Stimulated activated CD4-positive, alpha-beta T cell treated with anti-CD3 and anti-CD28 coated beads, Interleukin-1b, Interleukin-23, amount 100 ng/mL, for 24 hours (primary cell): ENCODE measurements at places on chromosomes 7 and 10.

- no peak for DNase-seq
These were observed 1.8 kb downstream of the INPP5A start for GRCh38 chr10:132539431-132539839.

GRCh38 chr7:103691291-103691690 is 245.3 kb upstream of the SLC26A5 start:
- DNase-seq, result no peak

DNA sequence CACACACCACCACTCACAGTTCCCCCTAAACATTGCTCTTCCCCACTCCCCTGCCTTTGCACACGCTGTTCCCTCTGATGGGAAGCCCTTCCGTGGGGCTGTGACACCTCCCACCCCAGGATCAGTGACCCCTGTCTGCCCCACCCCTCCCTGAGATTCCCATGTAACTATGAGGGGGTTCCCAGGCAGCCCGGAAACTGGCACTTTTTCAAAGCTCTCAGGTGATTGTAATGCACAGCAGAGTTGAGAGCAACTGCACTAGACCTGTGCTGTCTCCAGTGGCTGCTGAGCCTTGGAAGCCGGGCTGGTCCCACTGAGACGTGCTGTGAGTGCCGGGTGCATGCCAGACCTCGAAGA is 29.8 kb downstream of the GPRIN2 start:
- no peak for DNase-seq

DNA sequence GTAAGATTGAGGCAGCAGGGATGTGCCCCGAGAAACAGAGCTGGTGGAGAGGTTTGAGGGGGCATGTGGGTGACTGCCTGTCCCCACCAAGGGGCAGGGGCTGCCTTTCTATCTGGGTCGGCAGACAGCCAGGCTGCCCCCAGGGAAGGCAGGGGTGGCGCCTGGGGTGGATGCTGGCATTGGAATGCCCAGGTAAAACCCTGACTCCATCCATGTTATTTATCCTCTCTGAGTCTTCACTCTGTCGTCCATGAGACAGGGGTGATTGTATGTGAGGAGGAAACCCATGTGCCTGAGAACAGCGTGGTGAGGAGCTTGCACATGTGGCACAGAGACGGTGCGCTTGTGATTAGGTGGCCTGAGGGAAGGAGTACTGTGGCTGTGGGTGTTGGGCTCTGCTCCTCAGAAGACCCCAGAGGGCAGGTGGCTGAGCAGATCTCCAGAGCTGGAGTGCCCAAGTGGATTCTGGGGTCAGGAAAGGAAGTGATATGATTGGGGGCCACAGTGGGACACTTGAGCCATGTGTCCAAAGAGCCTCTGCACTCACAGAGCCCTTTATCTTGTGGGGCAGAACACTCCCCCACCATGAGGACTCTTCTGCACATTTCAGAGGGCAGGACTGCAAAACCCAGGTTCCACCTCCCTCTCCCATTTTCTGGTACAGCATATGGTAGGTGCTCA is 100.4 kb upstream of the RET start:
- DNase-seq, result no peak

GRCh38 chr10:65291286-65291685 is 1634.5 kb upstream of the LRRTM3 start:
- DNase-seq, result no peak

DNA sequence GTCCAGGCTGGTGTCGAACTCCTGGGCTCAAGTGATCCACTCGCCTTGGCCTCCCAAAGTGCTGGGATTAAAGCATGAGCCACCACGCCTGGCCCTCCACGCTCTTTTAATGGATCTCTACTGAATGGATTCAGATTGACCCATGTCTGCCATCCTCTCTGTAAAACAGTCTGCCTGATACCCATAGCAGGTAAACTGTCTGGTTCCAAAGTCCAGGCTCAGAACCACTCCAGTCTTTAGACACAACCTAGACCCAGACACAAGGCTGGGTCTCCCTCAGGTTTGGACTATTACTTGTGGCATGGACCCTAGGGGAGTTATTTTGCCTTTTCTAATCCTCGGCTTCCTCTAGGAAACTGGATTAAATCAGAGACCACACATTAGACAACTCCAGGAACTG is 19.1 kb downstream of the HIP1 start:
- DNase-seq, result no peak

DNA sequence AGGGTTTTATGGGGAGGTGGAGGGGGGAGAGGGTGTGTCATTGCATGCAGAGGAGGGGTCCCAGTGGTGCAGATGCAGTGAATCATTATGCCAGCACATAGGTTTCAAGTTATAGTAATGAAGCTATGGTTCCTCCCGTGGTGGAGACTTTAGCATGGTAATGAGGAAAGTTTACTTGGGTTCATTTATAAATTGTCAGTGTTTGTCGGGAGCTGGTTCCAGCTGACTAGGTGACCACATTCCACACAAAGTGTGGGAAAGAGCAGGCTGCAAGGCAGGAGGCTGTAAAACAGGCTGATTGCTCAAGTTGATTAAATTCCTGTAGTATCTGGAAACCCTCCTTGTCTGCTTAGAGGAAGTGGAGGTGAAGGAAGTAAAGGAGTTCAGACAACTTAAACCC is 78.9 kb downstream of the SRI start:
- DNase-seq, result no peak

GRCh38 chr10:44937196-44938005 is 22.2 kb upstream of the RASSF4 start:
- no peak for DNase-seq

- no peak for DNase-seq
These were observed 437.7 kb downstream of the RPS24 start for GRCh38 chr10:78471326-78471722.

- DNase-seq, result no peak
These were observed 108.9 kb upstream of the ASAH2 start for GRCh38 chr10:50360077-50360850.

- DNase-seq, result no peak
These were observed 68.8 kb downstream of the KIAA1217 start for GRCh38 chr10:24277771-24278170.

DNA sequence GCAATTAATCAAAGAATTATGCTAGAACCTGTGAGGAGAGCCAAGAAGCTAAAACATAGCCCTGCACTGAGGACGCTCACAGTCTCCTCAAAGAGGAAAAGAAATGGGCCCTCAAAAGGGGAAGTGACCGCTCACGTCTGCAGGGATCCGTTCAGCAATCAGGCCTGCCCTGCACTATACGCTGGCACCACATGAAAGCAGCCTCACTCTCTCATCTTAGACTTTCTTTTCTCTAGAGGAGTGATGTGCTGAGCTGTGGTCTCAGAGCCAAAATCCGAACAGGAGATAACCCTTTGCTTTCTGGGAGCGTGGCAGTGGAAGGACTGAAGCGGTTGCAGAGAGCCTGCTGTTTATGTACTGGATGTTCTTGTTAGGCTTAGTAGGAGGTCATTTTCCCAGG is 6.3 kb upstream of the IL2RA start:
- DNase-seq, result no peak

GRCh38 chr7:42431873-42432272 is 194.9 kb upstream of the GLI3 start:
- no peak for DNase-seq

GRCh38 chr7:103521937-103522336 is 75.9 kb upstream of the SLC26A5 start:
- no peak for DNase-seq

GRCh38 chr7:7834761-7835160 is 116.4 kb upstream of the RPA3 start:
- no peak for DNase-seq

DNA sequence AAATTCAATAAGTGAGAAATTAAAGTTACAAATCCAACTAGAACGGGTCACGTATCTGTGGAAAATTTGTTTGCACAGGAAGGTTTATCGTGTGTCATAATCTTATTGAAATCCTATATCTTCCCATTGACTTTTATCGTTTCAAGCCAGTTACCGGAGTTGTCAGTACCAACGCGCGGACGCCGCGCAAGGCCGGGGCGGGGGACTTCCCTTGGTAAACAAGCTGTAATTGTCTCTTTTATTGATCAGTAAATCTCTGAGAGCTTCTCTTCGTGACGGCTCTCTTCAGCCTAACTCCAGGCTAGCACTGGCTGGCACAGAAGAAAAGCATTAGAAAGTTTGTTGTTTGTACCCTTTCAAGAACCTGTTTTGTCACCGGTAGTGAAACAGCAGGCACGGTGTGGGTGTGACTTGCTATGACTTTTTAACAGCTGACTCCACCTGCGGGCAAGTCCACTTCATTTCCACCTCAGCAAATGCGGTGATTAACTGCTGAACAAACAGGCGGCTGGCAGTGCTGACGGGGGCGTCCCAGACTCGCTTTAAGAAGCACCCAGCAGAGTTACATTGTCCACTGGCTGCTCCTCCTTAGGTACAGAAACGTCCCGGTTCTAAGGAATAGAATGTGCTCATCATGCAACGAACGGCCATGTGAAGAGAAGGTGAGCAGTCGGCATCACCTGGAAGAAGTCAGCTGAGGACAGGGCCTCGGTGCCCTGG is 215.8 kb downstream of the MAD1L1 start:
- no peak for DNase-seq

DNA sequence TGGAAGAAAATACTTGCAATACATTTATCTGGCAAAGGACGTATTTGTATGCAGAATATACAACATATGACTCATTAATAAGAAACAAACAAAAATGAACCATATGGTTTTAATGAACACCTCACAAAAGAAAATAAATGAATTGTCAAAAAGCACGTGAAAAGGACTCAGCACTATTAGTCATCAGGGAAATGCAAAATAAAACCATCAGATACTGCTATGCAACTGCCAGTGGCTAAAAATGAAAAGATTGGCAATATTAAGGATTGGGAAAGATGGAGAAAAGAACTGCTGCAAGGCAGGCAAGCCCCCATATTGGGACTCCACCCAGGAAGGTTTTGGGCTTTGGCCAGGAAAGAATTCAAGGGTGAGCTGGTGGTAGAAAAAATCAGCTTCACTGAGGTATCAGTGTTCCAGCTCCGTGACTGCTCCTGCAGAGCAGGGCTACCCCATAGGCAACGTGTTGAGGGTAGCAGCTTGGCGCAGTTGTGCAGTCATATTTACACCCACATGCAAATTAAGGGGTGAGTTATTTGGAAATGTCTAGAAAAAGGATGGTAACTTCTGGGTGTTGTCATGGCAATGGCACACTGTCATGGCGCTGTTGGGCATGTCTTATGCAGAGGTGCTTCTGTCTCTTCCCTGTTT is 72.7 kb downstream of the CUBN start:
- no peak for DNase-seq

GRCh38 chr10:3803295-3803926 is 18.4 kb upstream of the KLF6 start:
- DNase-seq, result no peak

- DNase-seq, result no peak
These were observed 59.2 kb upstream of the GLCCI1 start for GRCh38 chr7:7909376-7909775.

DNA sequence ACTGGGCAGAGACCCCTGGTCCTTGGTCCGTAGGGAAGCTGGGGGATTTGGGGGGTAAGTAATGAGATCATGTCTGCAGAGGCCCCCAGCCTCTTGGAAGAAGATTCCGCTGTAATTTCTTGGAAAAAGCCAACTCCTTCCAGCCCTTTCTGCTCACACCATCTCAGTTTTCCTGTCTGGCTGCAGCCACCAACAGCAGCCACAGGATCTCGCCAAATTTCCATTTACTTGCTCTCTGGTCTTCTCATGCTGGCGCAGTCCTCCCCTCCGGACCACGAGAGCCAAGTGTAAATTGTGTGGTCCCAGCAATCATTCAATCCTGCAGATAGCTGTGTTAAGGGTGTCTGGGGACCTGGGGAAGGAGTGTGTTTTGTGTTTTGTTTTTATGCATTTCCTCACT is 49.6 kb downstream of the ASB13 start:
- DNase-seq, result no peak

DNA sequence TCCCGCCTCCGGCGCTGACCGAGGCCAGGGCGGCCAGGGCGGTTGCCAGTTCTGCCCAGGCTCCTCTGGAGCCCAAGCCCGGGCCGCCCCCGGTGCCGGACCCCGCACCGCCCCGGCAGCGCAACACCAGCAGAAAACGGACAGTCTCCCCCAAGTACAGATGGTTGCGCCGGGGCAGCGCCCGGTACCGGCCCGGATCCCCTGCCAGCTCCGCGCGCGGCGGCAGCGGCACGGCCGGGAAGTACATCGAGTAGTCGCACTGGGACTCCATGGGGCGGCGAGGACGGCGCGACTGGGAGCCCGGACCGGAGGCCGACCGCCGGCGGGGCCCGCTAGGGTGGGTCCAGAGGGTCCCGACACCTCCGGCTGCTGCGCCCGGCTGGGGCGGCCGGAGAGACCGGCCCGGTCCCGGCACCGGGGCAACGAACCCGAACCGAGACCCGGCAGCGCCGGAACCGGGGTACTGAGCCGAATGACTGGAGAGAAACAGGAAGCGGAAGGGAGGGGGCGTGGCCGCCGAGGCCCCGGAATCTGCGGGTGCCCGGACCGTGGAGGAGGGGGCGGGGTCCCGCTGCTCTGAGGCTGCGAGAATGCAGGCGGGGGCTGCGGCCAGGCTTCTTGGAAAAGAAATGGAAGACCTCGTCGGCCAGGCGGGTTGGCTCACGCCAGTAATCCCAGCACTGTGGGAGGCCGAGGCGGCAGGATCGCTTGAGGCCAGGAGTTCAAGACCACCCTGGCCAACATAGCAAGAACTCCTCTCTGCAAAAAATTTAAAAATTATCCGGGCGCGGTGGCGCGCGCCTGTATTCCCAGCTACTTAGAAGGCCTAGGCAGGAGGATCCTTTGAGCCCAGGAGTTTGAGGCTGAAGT is at the start of gene TRAPPC14:
TRAPPC14 (minus strand) TSS at position 495 of the 870 bp plus-strand sequence; CDS start at position 271, 224 bp downstream.
- DNase-seq, result peak; percentile 93

DNA sequence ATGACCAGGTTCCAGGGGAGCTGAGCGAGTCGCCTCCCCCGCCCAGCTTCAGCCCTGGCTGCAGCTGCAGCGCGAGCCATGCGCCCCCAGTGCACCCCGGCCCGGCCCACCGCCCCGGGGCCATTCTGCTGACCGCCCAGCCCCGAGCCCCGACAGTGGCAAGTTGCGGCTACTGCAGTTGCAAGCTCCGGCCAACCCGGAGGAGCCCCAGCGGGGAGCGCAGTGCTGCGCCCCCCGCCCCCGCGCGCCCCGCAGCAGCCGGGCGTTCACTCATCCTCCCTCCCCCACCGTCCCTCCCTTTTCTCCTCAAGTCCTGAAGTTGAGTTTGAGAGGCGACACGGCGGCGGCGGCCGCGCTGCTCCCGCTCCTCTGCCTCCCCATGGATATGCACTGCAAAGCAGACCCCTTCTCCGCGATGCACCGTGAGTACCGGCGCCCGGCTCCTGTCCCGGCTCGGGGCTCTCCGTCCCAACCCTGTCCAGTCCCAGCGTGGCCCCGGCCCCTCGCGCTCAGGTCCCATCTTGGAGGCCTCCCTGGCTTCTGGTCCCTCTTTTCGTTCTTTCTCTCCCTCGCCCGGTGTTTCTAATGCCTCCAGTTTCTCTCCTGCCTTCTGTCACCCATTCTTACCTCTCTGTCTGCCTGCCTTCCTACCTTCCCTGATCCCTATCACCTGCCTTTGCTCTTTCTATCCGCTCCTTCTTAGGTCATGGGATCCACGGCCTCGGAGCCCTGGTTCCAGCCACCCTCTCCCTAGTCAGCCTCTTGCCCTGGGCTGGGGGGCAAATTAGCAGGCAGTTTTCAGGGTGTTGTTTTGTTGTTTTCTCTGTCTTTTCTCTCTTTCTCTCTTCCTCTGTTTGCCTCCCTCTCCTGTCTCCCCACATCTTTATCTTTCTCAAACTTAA is 751 bp downstream of the PAX2 start:
- no peak for DNase-seq
